ENCODE measurements at places on chromosomes 2 and 18. TPM values are rescaled to one million over a fixed set of nuclear protein-coding genes. Genes with fewer than 3 reads are reported as not detected.

Gene NIFK
- 27.8 TPM for total RNA-seq

DNA sequence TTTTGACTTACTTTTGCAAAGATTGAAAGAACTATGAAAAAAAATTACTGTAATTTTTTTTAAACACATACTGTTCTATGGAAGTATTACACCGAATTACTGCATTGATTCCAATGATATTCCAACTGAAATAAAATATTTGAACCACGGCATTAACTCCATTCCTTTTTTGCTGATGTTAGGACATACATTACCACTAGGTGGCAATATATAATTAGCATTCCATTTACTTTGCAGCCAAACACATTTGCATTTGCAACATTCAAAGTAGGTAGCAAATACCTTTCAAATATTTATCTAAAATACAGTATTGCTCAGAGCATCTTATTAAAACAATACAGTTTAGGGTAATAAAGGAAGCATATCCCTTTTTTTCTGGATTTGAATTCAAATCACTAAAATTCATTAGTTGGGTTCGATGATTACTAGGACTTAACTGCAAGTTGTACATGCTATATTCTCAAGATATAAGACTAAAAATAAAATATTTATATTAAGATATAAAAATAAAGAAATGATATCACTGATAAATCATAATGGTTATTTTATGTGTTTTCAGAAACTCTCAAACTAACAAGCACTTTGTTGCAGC lies 31.3 kb downstream of the LANCL1 start:
- no peak for DNase-seq

DNA sequence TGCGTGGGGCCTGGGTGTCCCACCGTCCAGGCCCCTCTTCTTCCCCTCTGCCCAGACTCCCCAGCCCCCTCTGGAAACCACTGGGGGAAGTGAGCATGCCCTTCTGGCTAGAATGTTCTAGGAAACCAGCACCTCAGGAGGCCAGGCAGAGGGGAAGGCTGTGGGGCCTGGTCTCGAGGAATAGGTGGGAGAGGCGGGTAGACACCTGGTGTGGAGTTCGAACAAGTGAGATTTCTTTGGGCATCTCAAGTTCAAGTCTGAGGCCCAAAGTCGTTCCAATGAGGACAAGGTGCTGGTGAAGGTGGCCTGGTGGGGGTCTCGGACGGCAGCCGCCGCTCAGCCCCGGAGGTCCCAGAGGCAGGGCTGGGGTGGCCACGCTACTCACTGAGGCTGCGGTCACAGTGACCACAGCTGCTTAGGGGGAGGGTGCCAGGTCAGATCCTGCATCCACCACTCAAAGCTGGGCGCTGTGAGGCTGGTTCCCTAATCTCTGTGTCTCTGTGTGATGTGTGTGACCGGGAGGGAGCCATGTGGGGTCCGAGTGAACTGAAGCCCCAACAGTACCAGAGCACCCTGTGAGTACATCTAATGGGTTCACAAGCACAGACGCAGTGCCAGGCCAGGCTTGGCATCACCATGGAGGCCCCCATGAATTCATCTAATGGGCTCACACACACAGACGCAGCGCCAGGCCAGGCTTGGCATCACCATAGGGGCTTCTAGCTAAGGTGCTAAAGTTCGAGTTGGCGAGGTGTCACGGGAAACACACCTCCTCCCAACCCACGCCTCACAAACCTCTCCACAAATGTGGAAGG lies 26.5 kb upstream of the PXDN start:
- no peak for DNase-seq

GRCh38 chr2:176156301-176156806 lies 753 bp upstream of the HOXD3 start:
- DNase-seq = no peak

DNA sequence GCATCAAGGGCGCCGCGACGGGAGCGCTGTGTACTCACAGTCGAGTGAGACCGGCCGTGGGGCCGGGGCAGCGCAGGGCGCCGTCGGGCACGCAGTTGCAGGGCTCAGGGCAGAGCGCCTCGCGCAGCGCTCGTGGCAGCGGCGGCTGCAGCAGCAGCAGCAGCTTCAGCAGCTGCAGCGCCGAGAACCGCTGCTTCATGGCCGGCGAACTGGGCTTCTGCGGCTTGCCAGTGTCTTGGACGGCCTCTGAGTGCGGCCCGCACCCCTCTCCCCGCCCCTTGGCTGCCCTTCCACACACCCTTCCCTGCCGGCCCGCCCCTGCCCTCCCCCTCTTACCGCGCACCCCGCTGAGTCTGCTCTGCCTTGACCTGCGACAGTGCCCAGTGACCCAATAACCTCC lies at the start of gene LHCGR:
TSS of gene LHCGR (minus strand) at position 252 of the 400 bp plus-strand sequence. CDS start at position 199, 53 bp downstream.
- no peak for DNase-seq

- DNase-seq = no peak
These were observed 85.3 kb downstream of the AGAP1 start for GRCh38 chr2:235579128-235579527.

Data from mucosa of gallbladder (tissue), 1 donor.